Muscle of leg (tissue), 16 donors: ENCODE measurements at places on chromosomes 4 and X. TPM values are rescaled to one million over a fixed set of nuclear protein-coding genes. Genes with fewer than 3 reads are reported as not detected.

- DNase-seq, result no peak
- no peak overlapping the region for H3K4me3 ChIP-seq
- H3K36me3 ChIP-seq, result no peaks in the 10 kb centered on the region
- H3K4me1 ChIP-seq, result no peaks in the 10 kb centered on the region
Measured at GRCh38 chr4:144687466-144687865, 41.5 kb downstream of the HHIP start.

DNA sequence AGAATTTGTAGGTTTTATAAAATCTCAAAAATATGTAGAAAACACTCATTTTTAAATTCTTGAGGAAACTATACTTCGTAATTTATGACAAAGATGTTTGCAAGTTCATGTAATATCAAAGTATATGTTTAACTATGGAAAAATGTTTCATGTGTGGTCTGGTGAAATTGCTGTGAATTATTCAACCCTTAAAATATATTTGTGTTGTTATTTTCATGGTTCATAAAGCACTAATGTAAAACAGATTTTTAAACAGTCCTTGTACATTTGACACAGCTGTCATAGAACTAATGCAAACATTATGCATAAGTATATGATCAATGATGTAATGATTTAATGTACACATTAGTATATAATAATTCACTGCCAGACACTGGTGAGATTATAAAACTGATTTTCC lies 83.1 kb upstream of the ARSJ start:
- H3K36me3 ChIP-seq, result no peaks in the 10 kb centered on the region
- no peak for DNase-seq
- H3K27ac ChIP-seq, result no peak overlapping the region
- no peaks in the 10 kb centered on the region for H3K4me1 ChIP-seq
- no peak overlapping the region for H3K4me3 ChIP-seq

- peaks cover 10% of the 10 kb centered on the region for H3K4me1 ChIP-seq
- peak; percentile 44 for DNase-seq
- no peaks in the 10 kb centered on the region for H3K36me3 ChIP-seq
- no peak overlapping the region for H3K27ac ChIP-seq
- H3K27me3 ChIP-seq, result peaks cover 19% of the 10 kb centered on the region
- H3K4me3 ChIP-seq, result no peak overlapping the region
Measured at GRCh38 chrX:13087322-13088155, 43.1 kb upstream of the FAM9C start.

DNA sequence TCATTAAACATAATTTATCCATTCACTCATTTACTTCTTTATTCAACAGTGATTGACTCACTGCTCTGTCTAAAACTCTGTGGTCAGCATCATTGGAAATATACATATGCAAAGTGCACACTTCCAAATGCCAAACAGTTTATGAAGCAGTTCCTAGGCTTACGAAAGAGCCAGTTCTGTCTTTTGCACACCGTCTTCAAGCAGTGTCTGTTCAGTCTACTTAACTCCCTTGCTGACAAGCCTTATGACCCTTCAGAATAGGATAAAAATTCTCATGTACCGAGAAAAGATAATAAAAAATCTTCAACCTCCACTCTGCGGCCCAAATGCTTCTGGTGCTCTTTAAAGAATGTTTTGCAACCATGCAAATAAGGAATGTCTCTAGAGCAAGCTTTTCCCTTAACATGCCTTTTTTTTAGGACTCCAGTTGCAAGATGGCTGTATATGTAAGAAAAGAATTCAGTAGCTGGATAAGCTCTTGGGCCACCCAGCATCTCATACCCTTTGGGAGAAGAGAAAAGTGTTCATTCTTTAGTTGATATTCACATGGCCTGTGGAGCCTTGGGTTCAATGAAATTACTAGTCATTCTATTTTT lies 1037.0 kb upstream of the SLIT2 start:
- H3K27me3 ChIP-seq, result no peaks in the 10 kb centered on the region
- H3K4me3 ChIP-seq, result no peak overlapping the region
- H3K27ac ChIP-seq, result no peak overlapping the region
- no peak for DNase-seq
- no peaks in the 10 kb centered on the region for H3K4me1 ChIP-seq

DNA sequence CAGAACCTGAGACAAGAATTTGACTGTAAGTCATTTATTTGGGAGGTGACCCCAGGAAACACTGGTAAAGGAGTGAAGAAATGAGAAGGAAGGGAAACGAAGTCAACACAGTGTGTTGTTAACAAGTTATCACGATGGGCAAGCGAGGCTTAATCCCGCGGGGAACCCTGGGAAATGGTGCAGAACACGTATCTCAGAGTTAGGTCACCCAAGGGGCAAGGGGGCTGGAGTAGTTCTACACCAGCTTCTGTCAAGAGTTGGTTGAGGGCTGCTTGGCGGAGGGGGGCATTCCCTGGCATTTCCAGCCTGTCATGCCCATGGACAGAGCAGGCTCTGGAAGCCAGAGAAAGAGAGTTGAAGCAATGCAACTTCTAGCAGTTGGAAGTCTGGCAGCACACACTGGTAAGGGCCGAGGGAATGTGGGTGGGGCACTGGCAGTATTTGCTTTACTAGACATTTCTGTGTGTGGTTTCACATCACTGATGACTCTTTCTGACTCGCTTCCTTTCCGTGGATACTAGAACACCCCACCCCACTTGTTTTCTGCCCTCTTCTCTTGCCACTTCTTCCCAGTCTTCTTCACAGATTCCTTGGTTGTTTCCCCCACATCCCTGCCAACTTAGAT lies 52.2 kb upstream of the ADGRG2 start:
- H3K4me3 ChIP-seq, result no peak overlapping the region
- no peak overlapping the region for H3K27ac ChIP-seq
- peaks cover 4% of the 10 kb centered on the region for H3K27me3 ChIP-seq
- H3K36me3 ChIP-seq, result no peaks in the 10 kb centered on the region
- DNase-seq, result no peak

DNA sequence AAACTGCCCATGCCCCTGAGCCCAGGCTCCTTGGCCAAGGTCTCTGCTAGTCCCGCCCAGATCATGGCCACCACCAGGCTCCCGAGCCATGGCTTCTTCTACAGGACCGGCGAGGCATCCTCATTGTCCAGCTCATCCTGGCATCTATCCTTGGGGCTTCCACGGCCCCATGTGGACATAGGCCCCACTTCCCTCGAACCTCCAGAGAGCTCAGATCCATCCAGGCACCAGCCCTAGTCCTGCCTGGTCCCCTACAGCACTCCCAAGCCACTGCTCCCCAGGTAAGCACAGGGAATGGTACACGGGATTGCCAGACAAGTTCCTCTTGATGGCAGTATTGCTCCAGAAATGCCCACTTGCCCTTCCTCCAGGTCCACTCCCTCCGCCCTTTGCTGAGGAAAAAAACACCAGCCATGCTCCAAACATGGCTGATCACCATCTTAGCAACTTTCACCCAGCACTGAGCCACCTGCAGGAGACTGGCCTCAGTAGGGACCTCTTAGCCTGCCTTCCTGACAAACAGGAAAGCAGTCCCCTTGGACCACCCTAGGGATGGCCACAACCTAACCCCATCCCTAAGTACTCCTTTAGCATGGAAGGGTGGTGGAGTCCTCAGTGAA lies 272.1 kb upstream of the AGTR2 start:
- no peaks in the 10 kb centered on the region for H3K36me3 ChIP-seq
- H3K27ac ChIP-seq, result no peak overlapping the region
- no peak overlapping the region for H3K4me3 ChIP-seq
- peaks cover 2% of the 10 kb centered on the region for H3K4me1 ChIP-seq
- peak; percentile 85 for DNase-seq

- H3K27ac ChIP-seq, result no peak overlapping the region
- no peaks in the 10 kb centered on the region for H3K4me1 ChIP-seq
- no peaks in the 10 kb centered on the region for H3K36me3 ChIP-seq
- no peak overlapping the region for H3K4me3 ChIP-seq
- H3K27me3 ChIP-seq, result peaks cover 20% of the 10 kb centered on the region
Measured at GRCh38 chrX:24448762-24449250, 16.3 kb upstream of the PDK3 start.

DNA sequence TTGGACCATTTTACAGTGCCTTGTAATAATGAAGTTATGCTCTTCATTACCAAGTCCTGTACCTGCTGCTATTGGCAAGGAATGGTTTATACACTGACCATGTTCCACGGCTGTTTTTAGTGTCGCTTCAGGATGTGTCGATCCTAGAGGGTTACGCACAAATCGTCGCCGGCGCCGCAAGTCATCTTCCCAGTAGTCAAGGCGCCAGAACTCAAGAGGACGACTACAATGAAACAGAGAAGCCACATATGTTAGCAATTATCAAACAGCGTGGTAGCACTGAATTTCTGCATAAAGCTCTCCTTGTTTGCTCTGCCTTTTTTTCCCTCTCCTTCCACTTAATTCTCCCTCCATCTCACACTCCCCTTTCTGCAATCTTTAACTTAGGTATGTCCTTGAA lies 17.0 kb downstream of the MAB21L2 start:
- no peak overlapping the region for H3K27ac ChIP-seq
- H3K27me3 ChIP-seq, result no peaks in the 10 kb centered on the region
- DNase-seq, result no peak
- H3K4me3 ChIP-seq, result no peak overlapping the region

GRCh38 chr4:89114100-89114499 lies 2.8 kb downstream of the TIGD2 start:
- H3K27ac ChIP-seq, result no peak overlapping the region
- H3K27me3 ChIP-seq, result peaks cover 11% of the 10 kb centered on the region
- peaks cover 13% of the 10 kb centered on the region for H3K4me1 ChIP-seq
- peaks cover 5% of the 10 kb centered on the region for H3K36me3 ChIP-seq

GRCh38 chr4:126992910-126993309 lies 639.8 kb upstream of the INTU start:
- DNase-seq, result no peak
- H3K27me3 ChIP-seq, result no peaks in the 10 kb centered on the region
- H3K36me3 ChIP-seq, result no peaks in the 10 kb centered on the region
- H3K27ac ChIP-seq, result no peak overlapping the region
- H3K4me3 ChIP-seq, result no peak overlapping the region
- no peaks in the 10 kb centered on the region for H3K4me1 ChIP-seq

Gene CFAP299
- total RNA-seq, result 0.09 TPM

Gene GAGE12F
- not detected for total RNA-seq

Gene F8A3
- total RNA-seq, result 0.84 TPM

Gene SERPINA7
- total RNA-seq, result not detected

Gene XAGE1B
- 0.44 TPM for total RNA-seq

Gene GUCY1A1
- 16.4 TPM for total RNA-seq

Gene SHOX
- total RNA-seq, result 2.3 TPM
